ENCODE measurements at places on chromosomes 2 and 18.

GRCh38 chr2:190443778-190444481, 35.8 kb downstream of the MFSD6 start:
- no peak for DNase-seq

GRCh38 chr2:138536302-138536701, 34.7 kb downstream of the SPOPL start:
- DNase-seq: no peak

GRCh38 chr2:132896073-132896472, 226.1 kb upstream of the LYPD1 start:
- no peak for DNase-seq

GRCh38 chr2:96336104-96336775, 674 bp downstream of the NCAPH start:
- DNase-seq: no peak

GRCh38 chr2:11028407-11028916, 116.7 kb downstream of the KCNF1 start:
- no peak for DNase-seq

GRCh38 chr2:42937171-42937875, 144.9 kb upstream of the HAAO start:
- DNase-seq: no peak

- DNase-seq: no peak
These were observed 97.3 kb downstream of the SH3BP4 start for GRCh38 chr2:235049069-235049468.

Data from NCI-H2081 treated with DMSO at 0.1 percent for 48 hours (cell line).